ENCODE measurements at places on chromosomes 3 and 15. TPM values are rescaled to one million over a fixed set of nuclear protein-coding genes. Genes with fewer than 3 reads are reported as not detected.

DNA sequence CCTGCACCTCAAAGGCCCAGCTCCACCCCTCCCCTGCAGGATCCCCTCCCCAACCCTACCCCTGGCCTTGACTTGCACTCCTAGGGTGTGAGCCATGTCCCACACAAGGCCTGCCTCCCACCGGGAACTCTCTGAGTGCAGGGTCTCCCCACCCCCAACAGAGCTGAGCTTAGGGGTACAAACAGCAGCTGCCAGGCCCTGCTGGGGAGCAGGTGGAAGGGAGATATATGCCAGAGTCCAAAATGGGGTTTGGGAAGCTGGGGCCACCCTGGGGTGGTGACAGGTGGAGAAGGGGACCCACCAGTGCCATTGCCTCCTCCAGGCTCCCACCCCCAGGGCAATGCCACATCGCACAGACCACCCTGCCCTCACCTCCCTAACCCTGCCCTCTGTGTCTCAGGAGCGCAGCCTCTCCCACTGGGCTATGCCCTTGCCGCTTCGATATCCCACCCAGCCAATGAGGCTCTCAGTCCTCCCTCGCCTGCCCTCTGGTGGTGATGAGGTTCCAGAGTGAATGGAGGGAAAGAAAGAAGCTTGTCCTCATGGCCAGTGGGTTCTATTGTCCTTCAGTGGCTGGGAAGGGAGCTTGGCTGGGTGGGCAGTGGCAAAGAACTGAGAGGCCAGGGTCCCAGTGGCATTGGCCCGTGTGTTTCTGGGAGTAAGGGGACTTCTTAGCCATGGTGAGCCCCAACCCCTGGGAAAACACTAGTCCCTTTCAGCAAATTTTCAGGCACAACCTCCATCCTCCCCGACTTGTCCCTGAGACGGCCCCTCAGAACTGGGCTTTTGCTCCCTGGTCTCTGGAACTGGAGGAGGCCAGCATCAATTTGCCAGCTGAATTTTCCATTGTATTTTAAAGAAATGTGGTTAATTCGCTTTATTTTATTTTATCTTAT, 46.8 kb downstream of the CYP11A1 start:
- peak; percentile 78 for DNase-seq

DNA sequence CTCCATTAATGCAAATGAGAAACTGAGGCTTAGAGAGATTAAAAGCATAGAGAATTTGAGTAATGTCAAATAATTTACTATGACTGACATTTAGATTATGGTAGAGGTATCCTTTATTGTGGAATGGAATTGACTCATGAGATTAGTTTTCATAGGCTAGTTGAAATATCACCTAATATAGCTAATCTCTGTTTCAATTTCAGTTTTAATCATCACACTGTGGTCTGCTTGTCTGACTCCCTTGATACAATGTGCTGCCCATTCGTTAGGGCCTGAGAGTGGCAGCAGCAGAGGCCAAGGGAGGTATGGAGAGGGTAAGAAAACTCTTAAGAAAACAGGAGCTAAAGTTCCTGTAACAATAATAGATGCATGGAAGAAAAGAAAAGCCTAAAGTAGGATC, 13.2 kb upstream of the ZBTB20 start:
- no peak for DNase-seq

The PLXNB1 gene
- total RNA-seq: 24.6 TPM

- DNase-seq: no peak
Observed at GRCh38 chr3:51686512-51687215, 15.6 kb downstream of the TEX264 start.

The ISLR2 gene
- 0.48 TPM for total RNA-seq

The DAG1 gene
- total RNA-seq: 36.5 TPM

The PCSK6 gene
- 2.6 TPM for total RNA-seq

All from A673 (cell line).